ENCODE measurements at places on chromosomes 11 and 22.
A peak's percentile ranks its signal among the peaks of the same experiment; 100 is the strongest.

DNA sequence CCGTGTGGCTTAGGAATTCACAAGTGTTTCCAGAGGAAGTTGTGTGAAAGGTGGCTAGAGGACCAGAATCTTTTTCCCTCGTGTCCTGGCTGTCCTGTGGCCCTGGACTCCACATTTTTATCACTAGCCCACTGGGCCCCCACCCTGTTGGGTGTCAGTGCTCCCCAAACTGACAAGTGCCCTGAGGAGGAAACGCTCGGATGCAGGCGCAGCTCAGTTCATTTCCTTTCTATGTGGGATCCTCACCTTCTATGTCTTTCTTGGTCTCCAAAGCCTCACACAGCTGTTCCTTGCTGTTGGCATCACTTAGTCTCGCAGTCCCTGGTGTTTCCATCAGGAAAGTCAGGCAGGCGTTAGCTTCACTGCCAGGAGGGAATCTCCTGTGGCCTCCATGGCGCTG is 68.0 kb upstream of the KCNQ1OT1 start:
- no peak for DNase-seq

DNA sequence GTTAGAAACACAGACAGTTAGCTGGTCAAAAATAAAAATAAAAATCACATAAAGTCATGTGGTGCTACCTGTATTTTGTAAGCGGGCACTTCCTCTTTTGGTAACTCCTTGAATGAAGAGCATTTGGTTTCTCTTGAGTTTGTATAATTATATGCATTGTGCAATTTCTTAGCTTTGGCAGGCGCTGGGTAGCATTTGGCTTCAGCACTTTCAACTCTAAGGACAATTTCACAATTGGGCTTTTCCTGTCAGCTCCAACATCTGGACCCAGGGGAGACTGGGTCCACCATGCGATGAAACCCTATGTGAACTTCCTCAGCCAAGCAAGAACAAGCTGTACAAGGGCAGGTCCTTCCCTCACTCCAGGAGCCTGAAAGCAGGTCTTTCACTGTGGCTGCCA is 169.1 kb downstream of the RRAS2 start:
- no peak for DNase-seq

DNA sequence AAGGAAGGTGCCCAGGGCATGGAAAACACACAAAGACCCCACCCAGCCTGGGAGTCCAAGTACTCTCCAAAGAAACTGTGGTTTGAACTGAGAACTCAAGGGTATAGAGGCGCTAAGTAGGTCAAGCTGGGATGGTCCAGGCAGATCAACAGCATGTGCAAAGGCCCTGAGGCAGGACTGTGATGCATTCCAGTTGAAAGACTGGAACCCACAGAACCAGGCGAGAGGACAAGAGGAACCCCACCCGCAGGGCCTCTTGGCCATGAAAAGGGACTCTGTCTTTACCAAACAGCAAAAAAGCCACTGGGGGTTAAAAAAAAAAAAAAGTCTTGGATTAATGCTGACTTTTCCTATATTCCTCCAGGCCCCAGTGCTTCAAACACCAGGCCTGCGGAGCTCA is 14.3 kb downstream of the CARD10 start:
- DNase-seq, result no peak

- no peak for DNase-seq
Observed at GRCh38 chr22:42643634-42644421, 3.4 kb upstream of the ATP5MGL start.

DNA sequence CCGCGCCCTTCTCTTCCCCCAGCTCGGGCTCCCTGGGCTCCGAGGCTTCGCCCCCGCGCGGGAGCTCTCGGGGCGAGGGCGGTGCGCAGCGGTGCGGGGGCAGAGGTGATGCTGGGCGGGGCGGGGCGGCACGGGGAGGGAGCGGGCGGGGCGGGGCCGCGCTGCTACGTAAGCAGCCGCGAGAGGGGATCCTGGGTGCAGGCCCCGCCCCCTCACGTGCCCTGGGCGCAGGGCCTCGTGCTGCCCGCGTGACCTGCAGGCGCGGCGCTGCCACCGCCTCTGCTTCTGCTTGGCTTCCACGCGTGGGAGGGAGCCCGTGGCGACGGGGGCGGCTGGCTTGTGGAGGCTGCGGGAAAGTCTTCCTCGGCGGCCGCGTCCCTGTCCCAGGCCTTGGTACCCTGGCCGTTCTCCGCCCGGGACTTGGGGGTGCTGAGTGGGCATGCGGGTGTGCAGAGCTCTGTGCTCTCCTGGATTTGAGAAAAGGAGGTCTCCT is 132.6 kb upstream of the HSD17B12 start:
- DNase-seq, result no peak

GRCh38 chr22:35611891-35612576 is 5.1 kb downstream of the MB start:
- no peak for DNase-seq

DNA sequence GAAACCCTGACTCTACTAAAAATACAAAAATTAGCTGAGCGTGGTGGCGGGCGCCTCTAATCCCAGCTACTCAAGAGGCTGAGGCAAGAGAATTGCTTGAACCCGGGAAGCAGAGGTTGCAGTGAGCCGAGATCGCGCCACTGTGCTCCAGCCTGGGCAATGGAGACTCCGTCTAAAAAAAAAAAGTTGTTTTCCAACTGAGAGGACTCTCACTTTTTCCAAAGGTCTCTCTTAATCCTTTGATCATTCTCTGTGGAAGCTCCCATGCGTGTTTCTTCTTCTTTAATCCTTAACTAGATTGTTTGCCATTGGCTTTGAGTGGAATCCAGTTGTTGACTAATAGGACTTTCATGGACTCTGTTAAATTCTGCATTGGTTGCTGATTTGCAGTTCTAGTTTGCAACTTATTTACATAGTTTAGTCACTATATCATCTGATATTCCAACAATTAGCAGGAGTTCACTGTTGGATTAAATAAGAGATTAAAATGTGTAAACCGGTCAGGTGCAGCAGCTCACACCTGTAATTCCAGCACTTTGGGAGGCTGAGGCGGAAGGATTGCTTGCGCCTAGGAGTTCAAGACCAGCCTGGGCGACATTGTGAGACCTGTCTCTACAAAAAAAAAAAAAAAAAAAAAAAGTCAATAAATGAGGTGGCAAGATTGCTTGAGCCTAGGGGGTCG is 79.7 kb downstream of the C22orf31 start:
- no peak for DNase-seq

DNA sequence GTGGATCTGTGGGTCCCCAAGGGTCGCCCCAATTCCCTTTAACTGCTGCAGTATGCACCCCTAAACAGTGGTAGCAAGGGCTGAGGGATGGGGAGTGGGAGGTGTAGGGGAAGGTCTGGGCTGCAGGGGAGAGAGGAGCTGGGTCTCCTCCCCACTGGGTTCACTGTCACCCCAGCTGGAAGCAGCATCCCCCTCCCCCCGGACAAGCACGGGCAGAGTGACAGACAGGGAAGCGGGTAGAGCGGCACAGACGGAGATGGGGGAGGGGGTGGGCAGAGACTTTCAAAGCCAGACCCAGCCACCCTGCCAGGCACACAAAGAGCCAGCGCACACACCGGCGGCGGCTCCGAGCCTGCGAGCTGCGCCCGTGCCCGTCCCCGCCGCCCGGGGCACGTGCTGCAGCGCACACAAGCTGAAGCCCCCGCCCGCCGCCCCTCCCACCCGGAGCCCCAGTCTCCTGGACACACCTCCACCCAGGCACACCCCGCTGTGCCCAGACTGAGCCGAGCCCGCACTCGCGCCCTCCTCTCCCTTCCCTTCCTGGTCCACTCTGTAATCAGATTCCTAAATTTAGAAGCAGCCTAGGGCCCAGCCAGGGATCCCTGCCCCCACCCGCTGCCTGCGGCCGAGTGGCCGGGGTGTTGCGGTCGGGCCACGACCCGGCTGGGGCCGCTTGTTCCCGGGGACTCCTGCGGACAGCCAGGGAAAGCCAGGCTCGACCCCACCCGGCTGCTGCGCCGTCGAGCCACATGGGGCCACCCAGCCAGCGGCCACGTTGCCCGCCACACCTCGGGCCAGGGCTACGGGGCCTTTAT is 935 bp upstream of the RCOR2 start:
- no peak for DNase-seq

DNA sequence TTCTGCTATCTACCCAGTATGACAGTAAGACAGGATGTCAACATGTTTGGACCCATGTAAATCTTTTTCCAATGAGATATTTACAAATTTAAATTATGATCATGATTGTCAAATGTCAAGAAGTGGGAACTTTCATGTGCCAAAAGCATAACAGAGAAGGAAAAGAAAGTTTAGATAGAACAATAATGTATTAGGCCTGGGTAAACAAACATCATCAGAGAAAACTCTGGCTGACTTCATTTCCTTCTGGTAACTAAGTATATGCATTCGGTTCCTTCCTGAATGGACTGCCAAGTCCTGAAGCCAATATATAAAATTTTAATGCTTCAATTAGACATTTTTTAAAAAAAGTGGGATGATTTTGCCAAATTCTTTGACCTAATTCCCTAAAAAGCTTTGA is 16.5 kb downstream of the RNF141 start:
- no peak for DNase-seq

GRCh38 chr22:20885017-20885556 is 26.3 kb downstream of the SNAP29 start:
- DNase-seq, result no peak

- no peak for DNase-seq
Observed at GRCh38 chr11:93213622-93214021, 15.8 kb upstream of the SLC36A4 start.

GRCh38 chr11:78350091-78350645 is 67.5 kb downstream of the GAB2 start:
- DNase-seq, result no peak

DNA sequence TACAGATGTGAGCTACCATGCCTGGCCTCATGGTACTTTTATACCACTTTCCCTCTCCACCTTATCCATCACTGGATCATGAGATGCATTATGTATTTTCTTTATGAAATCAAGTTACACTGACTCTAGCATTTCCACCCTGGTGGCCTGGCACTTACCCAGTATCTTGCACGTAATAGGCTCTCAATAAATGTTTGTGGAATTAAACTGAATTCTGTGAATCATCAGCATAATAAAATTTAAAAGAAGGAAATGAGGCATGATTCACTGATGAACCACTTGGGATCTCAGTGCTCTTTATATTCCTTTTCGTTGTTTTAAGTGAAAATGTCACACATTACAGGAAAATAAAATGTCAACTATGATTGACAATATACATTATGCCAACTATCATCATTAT is 25.1 kb downstream of the ADM start:
- peak; percentile 76 for DNase-seq

GRCh38 chr22:50012211-50013181 is at the start of gene IL17REL:
Gene IL17REL, minus strand, starts transcription at chr22:50012765. Its CDS starts 119 bp downstream, at chr22:50012646.
- DNase-seq, result no peak

- DNase-seq, result no peak
Observed at GRCh38 chr22:25000686-25001085, 48.2 kb downstream of the KIAA1671 start.

DNA sequence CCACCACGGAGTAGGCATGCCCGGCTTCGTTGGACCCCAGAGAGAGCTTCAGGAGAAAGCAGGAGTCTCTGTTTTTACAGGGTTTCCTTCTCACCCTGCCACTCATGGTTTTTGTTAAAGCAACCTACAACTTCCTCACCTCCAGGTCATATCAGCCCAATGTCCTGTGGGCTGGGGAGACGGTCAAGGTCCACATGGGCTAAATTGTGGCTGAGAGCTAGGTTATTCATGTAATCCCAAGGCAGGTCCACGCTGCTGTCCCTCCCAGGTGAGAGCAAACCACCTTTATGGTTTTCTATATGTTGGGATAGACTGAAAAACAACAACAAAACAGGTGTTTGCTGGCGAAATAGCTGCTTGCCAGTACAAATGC is 19.5 kb downstream of the TSPAN32 start:
- no peak for DNase-seq

DNA sequence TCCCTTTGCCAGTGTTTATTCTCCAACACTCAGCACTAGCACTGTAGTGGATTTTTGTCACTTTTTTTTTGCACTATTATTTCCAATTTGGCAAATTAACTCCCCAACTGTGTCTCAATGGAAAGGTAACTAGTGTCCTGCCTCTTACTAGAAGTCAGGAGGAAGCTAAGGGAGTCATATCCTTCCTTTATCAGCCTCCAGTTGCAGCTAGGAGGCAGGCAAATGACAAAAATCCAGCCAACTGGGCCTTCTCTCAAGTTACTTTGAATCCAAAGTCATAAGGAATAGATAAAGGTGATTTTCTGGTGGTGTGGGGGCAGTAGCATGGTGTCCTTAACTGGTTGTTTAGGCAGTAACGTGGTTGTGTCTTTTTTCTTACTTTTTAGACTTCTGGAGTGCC is 15.6 kb upstream of the P4HA3 start:
- no peak for DNase-seq

DNA sequence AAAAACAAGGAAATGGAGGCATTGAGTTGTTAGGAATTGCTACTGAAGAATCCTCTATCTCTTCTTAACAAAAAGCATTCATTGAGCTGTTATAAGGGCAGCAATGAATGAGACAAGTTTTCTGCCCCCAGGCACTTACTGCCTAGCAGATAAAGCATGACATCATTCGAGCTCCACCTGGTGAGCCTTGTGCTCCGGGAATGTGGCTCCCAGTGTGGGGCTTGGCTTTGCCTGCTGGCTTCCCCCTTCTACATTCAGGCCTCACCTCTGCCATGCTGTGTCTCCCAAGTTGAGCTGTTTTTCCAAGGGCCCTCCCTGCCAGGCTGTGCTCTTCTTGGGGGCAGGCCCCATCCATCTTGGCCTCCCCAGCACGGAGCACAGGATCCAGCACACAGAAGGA is 56.9 kb upstream of the EIF3D start:
- no peak for DNase-seq

GRCh38 chr11:44960200-44960845 is 9.6 kb upstream of the TP53I11 start:
- DNase-seq, result no peak

DNA sequence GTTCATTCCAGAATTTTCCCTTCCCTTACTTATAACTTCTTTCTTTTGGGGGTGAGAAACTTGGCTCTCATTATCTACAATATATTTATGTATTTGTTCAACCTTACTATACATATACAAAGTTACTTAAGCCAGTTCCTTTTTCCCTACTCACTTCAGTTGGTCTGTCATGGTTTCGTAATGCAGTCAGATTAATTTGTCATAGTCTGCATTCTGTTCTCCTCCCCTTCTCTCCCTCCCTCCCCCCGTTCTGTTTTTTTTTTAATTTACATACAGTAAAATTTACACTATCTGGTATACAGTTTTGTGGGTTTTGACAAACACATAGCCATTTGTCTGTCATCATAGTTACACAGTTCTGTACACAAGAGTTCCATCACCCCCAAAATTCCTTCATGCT is 71.8 kb upstream of the ADORA2A start:
- DNase-seq, result no peak

DNA sequence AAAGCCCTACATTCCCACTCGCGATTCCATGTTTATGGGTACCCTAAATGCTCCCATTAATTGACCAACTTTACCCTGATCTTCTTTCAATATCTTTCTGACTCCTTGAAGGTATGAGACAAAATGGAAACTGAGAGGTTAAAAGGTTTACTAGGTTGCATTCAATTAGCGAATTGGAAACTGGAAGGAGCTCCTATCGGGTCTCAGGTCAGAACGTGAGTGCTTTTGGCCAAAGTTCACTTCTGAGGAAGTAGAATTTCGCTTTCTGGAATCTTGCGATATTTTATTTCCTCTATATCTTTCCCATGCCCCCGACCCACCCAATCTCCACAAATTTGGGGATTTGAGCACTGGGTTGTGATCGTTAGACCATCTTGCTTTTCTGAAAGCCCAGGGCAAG is 2.6 kb downstream of the EHF start:
- DNase-seq, result no peak
